ENCODE measurements at places on chromosomes 5 and 9.
A peak's percentile ranks its signal among the peaks of the same experiment; 100 is the strongest.

- H3K4me1 ChIP-seq, result no peaks in the 10 kb centered on the region
- H3K27me3 ChIP-seq, result no peaks in the 10 kb centered on the region
- H3K36me3 ChIP-seq, result peaks cover 2% of the 10 kb centered on the region
- no peak overlapping the region for H3K27ac ChIP-seq
Measured at GRCh38 chr5:80632700-80633099, 21.8 kb upstream of the MSH3 start.

DNA sequence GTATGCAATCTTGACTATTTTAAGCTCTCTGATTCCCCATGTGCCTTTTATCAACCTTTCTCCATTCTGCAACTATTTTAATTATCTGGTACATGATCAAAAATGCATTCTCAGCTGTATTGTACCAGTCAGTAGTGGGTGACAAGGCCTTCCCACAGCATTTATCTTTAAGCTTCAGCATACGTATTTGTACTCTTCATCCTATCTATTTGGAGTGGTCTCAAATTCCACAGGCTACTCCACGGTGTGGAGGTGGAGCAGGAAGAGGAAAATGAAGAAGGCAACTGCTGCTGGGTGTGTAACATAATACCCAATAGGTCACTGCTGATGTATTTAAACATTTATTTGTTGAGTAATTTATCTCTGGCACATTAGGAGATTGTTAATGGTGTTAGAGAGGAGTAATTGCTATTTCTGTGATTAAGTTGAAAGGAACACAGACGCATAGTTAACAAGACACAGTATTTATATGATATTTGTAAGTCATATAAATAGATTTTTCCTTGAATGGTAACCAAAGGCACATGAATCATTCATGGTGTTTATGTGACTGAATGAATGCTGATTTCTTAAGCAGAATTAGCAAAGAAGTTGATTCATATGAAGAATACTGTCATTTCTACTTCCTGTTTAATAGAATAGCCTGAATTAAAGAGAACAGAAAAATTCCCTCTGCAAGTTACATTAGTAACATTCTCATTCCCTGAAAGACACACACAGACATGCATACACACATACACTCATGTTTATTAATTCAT, 153.8 kb upstream of the NR3C1 start:
- peak overlapping the region; percentile 38 for H3K27ac ChIP-seq
- H3K27me3 ChIP-seq, result no peaks in the 10 kb centered on the region

GRCh38 chr9:69207503-69207902, 33.4 kb downstream of the TJP2 start:
- H3K36me3 ChIP-seq, result no peaks in the 10 kb centered on the region
- H3K27me3 ChIP-seq, result no peaks in the 10 kb centered on the region
- H3K4me1 ChIP-seq, result peaks cover 4% of the 10 kb centered on the region
- H3K4me3 ChIP-seq, result no peak overlapping the region

DNA sequence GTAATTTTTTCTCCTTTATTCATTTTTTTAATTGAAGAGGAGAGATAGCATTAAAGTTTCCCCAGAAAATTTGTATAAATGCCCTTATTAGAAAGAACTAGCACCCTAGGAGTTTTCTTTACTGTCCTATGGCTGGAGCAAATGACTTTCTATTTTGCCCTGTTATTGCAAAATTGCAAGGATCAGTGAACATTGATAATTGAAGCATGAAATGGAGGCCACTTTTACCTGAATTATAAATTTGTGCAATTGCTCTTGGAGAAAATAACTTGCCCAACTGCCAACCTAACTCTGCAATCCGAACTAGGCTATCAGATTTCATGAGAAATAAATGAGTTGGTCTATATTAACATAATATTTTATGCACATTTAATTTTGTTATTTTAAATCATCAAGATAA, 111.9 kb downstream of the MTRR start:
- no peaks in the 10 kb centered on the region for H3K27me3 ChIP-seq
- H3K36me3 ChIP-seq, result no peaks in the 10 kb centered on the region
- DNase-seq, result no peak
- H3K4me1 ChIP-seq, result no peaks in the 10 kb centered on the region
- H3K4me3 ChIP-seq, result no peak overlapping the region

DNA sequence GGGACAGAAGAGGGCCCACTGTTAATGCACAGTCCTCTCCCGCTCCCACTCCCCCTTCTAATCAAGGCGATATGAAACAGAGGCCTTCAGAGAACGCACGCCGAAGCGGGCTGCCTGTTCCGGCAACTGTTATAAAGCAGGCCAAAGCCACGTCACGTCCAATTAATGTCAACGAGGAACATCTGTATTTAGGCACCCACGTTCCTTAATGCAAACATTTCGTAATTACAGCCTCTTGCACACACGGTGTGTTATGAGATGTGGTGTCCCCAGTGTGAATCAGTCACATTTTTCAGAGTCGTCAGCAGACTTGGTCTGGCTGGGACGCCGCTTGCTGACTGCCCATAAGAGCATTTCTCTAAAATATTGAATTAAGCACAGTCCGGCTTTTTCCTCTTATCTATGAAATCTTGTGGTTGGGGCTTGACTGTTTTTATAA, 339.0 kb downstream of the NSG2 start:
- H3K4me1 ChIP-seq, result peaks cover 11% of the 10 kb centered on the region
- H3K4me3 ChIP-seq, result no peak overlapping the region
- no peaks in the 10 kb centered on the region for H3K36me3 ChIP-seq
- H3K27me3 ChIP-seq, result no peaks in the 10 kb centered on the region
- peak; percentile 81 for DNase-seq

GRCh38 chr5:120096413-120096812, 367.7 kb upstream of the PRR16 start:
- DNase-seq, result peak; percentile 52
- no peaks in the 10 kb centered on the region for H3K27me3 ChIP-seq
- no peaks in the 10 kb centered on the region for H3K4me1 ChIP-seq
- H3K36me3 ChIP-seq, result no peaks in the 10 kb centered on the region
- H3K27ac ChIP-seq, result no peak overlapping the region

DNA sequence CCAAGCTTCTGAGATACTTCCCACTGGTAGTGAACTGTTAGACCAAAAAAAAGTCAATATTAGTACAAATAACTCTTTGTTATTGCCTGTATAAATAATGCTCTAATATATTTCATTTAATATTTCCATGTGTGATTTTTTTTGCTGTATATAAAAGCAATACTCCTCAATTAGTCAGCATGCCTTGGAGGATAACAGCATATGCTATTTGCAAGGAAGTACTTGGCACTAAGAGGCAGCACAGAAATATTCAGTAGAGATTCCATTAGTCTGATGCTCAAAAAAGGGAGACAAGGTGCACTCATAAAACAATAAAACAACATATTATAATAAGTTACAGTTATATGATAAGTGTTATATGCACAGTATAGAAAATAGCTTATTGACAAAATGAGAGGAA, 296.6 kb upstream of the MPDZ start:
- no peaks in the 10 kb centered on the region for H3K4me1 ChIP-seq
- no peaks in the 10 kb centered on the region for H3K27me3 ChIP-seq
- no peaks in the 10 kb centered on the region for H3K36me3 ChIP-seq
- no peak overlapping the region for H3K27ac ChIP-seq

- DNase-seq, result no peak
- H3K27me3 ChIP-seq, result no peaks in the 10 kb centered on the region
Measured at GRCh38 chr9:127833555-127833954, 20.9 kb downstream of the ENG start.

GRCh38 chr5:91777671-91778070, 394.6 kb upstream of the ARRDC3 start:
- H3K27ac ChIP-seq, result no peak overlapping the region
- DNase-seq, result no peak
- no peaks in the 10 kb centered on the region for H3K36me3 ChIP-seq
- H3K4me1 ChIP-seq, result no peaks in the 10 kb centered on the region

DNA sequence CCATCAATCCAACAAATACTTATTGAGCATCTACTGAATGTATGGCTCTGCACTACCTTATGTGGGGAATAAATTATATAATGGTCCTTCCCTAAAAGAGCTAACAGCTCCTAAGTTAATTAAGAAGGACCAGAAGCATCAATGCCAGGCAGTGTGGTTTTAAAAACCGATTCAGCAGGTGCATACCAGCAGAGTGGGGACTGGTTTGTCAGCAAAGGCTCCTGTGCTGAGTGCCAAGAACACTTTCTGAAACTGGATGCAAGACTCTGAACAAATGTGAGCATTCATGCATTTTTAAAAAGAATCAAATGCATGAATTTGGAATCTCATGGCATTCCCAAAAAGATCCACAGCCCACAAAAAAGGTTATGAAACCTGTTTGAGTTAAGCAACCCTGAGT, 142.2 kb downstream of the AUH start:
- H3K36me3 ChIP-seq, result no peaks in the 10 kb centered on the region
- no peak overlapping the region for H3K27ac ChIP-seq
- H3K4me3 ChIP-seq, result no peak overlapping the region
- no peaks in the 10 kb centered on the region for H3K27me3 ChIP-seq

DNA sequence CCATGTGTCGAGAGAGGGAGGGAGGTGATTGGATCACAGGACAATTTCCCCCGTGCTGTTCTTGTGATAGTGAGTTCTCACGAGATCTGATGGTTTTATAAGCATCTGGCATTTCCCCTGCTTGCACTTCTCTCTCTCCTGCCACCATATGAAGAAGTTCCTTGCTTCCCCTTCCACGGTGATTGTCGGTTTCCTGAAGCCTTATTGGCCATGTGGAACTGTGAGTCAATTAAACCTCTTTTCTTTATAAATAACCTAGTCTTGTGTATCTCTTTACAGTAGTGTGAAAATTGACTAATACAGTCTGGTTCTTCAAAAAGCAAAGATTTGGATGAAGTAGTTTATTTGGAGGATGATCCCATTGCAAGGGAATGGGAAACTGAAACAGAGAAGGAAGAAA, 11.3 kb upstream of the MIER3 start:
- H3K27ac ChIP-seq, result no peak overlapping the region
- H3K36me3 ChIP-seq, result no peaks in the 10 kb centered on the region
- DNase-seq, result no peak
- no peaks in the 10 kb centered on the region for H3K4me1 ChIP-seq
- H3K27me3 ChIP-seq, result peaks cover 9% of the 10 kb centered on the region

GRCh38 chr9:126089789-126090188, 236.8 kb upstream of the MVB12B start:
- DNase-seq, result no peak
- H3K27me3 ChIP-seq, result peaks cover under 1% of the 10 kb centered on the region
- no peaks in the 10 kb centered on the region for H3K36me3 ChIP-seq
- H3K27ac ChIP-seq, result no peak overlapping the region

DNA sequence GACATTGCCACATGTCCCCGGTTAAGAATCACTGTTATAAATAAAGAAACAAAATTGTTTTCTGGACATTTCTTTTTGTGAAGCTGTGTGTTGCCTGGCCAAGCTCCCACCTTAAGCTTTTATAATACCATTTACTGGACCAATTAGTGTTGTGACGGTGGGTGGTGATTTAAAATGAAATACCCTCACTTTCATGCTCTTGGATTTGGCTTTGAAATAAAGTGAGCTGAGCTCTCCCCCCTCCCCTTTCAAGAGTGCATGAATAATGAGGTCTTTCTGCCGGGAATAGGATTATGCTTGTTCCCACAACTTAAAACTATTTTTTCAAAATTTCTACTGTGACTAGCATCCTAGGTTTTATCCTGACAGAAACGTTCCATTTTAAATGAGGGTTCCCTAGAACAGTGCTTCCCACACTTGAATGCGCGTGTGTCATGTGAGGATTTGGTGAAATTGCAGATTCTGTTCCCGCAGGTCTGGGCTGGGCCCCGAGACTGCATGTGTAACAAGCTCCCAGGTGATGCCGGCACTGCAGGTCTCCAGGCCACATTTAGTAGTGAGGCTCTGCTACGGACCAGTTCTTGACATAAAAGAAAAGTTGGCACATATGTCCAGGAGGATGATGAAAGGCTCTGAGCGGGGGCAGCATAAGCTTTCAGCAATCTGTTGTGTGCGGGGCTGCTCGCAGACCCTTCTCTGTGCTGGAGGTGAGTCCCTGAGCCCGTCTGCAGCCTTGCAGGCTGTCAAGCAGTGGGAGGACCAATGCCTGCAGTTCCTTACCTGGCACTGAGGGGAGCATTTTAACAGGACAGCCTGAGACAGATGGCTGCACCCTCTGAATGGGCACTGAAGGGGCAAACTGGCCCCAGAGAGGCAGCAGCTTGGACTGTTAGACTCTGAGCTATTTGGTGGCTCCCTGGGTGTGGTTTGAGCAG, 24.4 kb downstream of the IQGAP2 start:
- no peak overlapping the region for H3K27ac ChIP-seq
- no peak for DNase-seq
- H3K36me3 ChIP-seq, result no peaks in the 10 kb centered on the region
- no peaks in the 10 kb centered on the region for H3K27me3 ChIP-seq

- peak; percentile 67 for DNase-seq
- H3K4me1 ChIP-seq, result peaks cover 26% of the 10 kb centered on the region
- no peaks in the 10 kb centered on the region for H3K36me3 ChIP-seq
- no peak overlapping the region for H3K4me3 ChIP-seq
- no peaks in the 10 kb centered on the region for H3K27me3 ChIP-seq
- H3K27ac ChIP-seq, result peak overlapping the region; percentile 61
Measured at GRCh38 chr5:126449751-126450271, 26.6 kb downstream of the GRAMD2B start.

DNA sequence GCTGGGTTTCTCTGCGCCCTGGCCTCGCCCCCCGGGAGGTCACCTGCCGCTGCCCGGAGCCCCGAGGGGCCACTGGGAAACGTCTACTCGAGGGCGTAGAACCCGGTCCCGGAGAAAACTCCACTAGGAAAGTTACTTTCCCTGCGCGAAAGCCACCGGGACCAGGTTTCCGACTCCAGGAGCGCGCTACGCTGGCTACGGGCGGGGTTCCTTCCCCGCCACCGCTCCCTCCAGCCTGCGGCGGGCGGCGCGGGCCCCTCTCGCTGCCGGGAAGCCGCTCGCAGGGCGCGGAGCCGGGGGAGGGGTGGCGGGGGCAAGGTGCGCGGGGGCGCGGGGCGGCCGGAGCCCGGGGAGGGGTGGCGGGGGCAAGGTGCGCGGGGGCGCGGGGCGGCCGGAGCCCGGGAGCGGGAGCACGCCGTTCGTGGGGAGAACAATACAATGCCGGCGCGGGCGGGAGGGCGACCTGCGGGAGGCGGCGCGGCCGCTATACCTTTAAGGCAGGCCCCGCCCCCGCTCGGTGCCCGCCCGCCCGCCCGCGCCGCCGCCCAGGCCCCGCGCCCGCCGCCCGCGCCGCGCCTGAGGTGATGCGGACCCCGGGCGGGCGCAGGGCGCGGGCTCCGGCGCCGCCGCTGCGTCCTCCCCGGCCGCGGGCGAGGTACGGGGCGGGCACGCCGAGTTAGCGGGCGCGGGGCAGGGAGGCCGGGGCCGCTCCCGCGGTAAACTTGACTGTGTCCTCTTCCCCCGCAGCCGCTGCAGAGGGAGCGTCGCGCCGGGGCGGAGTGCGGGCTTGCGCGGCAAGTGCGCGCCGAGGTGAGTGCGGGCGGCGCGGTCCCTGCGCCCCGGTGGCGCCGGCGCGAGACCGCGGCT, 278.1 kb downstream of the AOPEP start:
- peak overlapping the region; percentile 94 for H3K27ac ChIP-seq
- peaks cover 19% of the 10 kb centered on the region for H3K36me3 ChIP-seq
- DNase-seq, result no peak
- no peaks in the 10 kb centered on the region for H3K27me3 ChIP-seq
- peak overlapping the region; percentile 93 for H3K4me3 ChIP-seq

Measured in astrocyte (in vitro differentiated cells and primary cell).